ENCODE measurements at places on chromosomes 11 and 22.

- DNase-seq = no peak
These were observed 2.3 kb downstream of the FRMD8 start for GRCh38 chr11:65388731-65389130.

DNA sequence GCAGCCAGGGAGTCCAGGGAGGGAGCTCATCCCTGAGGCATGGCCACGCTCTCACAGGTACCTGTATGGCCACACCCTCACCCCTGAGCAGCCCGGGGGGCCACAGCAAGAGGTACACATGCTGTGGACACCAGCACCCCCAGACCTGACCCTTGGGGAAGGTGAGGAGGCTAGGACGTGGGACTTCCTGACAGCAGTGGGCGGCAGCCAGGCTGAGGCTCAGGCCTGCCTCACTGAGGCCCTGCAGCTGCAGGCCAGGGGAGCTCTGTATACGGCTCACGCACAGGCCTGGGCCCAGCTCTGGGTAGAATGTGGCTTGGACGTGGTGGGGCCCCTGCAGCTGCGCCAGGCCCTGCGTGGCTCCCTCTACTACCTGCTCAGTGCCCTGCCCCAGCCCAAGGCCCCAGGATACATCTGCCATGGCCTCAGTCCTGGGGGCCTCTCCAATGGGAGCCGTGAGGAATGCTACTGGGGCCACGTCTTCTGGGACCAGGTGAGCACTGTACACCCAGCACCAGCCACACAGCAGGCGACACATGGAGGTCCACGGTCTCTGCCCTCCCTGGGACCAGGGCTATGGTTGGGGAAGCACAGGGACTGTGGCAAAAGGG lies 1.8 kb downstream of the PGGHG start:
- no peak for DNase-seq

- no peak for DNase-seq
These were observed 411.6 kb upstream of the NARS2 start for GRCh38 chr11:78986305-78986704.

DNA sequence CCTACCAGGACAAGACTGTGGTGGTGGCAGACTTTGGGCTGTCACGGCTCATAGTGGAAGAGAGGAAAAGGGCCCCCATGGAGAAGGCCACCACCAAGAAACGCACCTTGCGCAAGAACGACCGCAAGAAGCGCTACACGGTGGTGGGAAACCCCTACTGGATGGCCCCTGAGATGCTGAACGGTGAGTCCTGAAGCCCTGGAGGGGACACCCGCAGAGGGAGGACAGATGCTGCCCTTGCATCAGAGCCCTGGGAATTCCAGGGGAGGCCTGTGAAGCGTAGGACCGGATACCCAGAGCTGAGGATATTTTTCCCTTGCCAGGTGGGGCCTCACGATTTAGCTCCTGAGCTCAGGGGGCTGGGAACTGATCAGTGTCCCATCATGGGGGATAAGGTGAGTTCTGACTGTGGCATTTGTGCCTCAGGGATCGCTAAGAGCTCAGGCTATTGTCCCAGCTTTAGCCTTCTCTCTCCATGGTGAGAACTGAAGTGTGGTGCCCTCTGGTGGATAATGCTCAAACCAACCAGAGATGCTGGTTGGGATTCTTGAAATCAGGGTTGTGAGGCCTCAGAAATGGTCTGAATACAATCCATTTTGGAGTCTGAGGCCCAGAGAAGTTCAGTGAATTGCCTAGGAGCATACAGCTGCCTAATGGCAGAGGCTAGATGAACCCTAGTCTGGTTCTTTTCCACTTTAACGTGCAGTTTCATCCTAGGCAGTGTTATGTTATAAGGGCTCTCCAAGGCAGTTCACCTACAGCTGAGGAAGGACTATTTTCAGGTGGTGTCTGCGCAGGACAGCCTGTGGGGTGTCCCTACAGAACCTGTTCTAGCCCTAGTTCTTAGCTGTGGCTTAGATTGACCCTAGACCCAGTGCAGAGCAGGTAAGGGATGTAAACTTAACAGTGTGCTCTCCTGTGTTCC lies 19.5 kb downstream of the PIK3IP1 start:
- DNase-seq = no peak

GRCh38 chr11:45665933-45666647 lies 668 bp upstream of the CHST1 start:
- no peak for DNase-seq

GRCh38 chr22:22603470-22603947 lies 40.9 kb upstream of the GGTLC2 start:
- no peak for DNase-seq

- DNase-seq = peak; percentile 61
These were observed 1336.9 kb downstream of the BRD1 start for GRCh38 chr22:48490500-48491411.

DNA sequence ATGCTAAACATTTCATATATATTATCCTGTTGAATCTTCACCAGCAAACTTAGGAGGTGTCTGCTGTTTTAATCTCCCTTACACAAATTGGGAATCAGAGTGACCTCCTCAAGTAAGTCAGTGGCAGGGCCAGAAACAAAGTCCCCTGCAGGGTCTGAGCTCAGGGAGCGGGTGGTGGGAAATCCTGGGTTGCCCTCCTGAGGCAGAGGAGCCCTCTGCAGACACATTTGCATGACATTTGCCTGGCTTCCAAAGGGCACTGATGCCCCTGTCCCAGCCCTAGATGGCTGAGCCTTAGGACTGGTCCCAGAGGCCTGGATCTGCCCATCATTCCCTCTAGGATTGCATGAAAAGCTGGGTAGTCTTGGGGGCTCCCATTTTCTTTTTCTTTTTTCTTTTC lies 2.1 kb upstream of the INPP5J start:
- DNase-seq = no peak

DNA sequence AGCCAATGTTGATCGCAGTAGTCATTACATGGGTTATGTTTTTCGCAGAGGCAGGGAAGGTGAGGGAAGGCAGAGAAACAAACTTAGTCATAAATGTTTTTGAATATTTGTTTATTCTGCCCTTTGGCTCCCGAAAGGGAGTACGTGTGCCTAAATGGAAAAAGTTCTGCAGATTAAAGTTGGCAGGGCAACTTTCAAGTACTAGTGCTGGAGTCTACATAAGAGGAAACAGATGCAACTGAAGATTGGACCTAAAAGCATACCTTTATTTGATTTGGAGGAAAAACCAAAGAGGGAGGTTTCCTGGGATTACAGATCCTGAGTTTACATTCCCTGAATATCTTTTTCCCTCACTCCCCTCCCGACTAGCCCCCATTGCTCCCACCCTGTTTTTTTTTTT lies 5.7 kb downstream of the HSD17B12 start:
- no peak for DNase-seq

DNA sequence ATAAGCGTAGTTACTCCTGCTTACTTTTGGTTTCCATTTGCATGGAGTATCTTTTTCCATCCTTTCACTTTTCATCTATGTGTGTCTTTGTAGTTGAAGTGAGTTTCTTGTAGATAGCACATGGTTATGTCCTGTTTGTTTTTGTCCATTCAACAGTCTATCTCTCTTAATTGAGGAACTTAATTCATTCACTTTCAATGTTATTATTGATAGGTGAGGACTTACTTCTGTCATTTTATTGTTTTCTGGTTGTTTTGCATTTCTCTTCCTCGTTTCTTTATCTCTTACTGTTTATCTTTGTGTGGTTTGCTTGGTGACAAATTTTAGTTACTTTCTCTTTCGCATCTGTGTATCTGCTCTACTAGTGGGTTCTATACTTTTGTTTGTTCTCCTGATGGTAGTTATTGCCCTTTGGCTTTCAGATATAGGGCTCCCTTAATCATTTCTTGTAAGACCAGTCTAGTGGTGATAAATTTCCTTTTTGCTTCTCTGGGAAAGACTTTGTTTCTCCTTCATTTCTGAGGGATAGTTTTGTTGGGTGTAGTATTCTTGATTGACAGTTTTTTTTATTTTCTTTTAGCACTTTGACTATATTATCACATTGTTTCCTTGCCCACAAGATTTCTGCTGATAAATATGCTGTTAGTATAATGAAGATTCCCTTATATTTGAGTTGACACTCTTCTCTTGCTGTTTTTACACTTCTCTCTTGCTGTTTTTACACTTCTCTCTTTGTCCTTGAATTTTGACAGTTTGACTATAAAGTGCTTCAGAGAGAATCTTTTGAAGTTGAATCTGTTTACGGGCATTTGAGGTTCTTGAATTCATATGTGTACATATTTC lies 9.0 kb upstream of the RAG1 start:
- no peak for DNase-seq

DNA sequence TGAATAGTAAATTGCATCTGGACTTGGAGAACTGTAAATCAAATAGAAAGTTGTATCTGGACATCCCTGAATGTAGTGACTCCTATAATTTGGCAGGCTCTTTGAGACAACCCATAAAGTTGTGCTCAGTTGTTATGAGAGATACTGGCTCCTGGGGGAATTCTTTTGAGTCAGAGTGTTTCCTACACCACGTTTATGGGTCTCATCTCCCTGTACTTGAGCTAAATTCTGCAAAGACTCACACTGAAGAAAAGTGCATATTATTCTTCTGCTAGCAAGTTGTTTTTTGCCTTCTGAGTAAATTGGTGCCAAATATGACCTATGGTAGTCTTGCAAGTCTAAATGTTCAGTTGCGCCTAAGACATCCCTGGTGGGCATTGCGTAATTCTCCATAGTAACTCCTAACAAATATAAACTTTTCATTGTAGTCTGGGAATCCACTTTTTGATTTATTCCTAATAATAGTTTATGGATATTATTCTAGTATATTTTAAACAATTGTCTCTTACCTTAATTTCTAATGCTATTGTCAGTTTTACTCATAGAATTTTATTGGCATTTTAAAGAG lies 5.0 kb downstream of the ZNF215 start:
- no peak for DNase-seq

- no peak for DNase-seq
These were observed 287 bp downstream of the RPS13 start for GRCh38 chr11:17077240-17077519.

DNA sequence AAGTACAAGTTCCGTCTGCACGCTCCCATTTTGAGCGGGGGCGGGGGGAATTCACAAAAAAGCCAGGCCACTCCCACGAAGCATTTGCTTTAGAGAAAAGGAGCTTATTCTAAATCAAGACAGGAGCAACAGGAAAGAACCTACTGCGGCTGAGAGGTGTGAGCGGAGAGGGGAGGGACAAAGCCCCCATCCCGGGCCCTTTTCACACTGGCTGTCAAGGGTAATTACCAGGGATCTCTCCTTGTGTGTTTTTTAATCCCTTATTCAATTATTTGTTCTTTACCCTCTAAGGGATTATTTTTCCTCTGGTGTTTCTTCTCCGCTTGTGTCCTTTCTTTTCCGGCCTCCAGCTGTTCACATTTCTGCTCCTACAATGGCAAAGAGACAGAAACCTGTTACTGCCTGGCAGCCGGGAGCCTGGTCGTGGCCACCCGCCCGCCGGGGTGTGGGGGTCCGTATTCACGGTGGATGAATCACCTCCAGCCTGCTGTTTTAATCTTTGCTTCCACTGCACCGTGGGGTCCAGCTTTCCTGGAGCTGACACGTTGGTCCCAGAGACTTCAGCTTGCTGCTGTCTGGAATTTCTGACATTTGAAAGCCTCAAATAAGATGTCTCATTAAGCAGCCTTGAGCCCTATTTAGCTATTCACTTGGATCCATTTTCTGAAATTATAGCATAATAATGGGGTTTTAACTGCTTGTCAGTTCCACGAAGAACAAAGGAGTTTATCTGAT lies 61.4 kb upstream of the FADD start:
- no peak for DNase-seq

DNA sequence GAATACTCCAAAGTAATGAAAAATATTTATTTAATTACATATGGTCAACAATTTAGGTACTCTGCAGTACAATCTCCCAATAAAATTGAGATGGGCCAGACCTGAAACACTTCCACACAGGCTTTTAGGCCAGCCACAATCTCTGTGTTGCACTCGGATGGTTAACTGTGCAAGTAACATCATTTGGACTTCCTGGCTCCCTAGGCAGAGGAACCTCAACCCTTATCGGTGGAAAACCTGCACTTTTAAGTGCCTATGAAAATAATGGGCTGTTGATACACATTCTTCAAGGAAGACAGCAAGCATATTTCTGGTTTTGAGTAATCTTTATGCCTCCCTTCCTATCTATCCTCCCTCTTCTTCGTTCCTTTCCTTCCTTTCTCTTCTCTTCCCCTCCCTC lies 343.1 kb downstream of the SOX6 start:
- DNase-seq = no peak

- peak; percentile 19 for DNase-seq
These were observed 1.1 kb upstream of the ATG16L2 start for GRCh38 chr11:72812967-72813739.

DNA sequence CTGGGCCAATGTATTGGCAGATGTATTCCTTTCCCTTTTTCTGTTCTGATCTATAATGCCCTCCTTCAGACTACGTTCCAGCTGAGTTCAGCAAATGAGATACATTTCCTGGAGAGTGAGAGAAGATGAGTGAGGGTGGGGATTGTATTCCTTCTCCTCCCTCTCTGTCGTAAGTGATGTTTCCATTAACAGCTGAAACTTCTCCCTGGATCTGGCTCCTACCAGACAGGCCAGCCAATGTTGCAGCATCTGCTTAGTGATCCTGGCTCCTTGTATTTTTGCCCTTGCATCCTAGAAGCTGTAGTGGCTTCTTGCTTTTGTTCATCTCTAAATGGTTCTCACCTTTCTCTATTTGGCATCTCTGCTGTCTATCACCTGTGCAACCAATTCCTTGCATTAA lies 48.2 kb upstream of the MTMR2 start:
- DNase-seq = no peak

DNA sequence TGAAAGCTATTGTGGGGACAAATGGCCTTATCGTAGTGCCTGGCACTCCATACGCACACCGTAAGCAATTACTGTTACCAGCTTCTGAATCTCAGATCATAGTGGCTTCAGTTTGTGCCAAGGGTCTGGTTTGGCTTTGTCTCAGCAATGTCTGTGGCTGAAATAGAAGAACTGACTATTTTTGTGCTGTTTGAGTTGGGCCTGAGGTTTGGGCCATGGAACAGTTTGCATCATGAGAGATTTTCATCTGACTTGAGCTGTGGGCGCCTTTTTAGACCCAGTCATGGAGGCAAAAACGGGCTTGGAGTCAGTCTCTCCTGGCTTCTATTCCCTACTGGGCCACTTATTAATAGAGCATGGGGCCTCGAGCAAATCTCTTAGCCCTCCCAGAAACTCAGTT lies 121.1 kb upstream of the CRYBB3 start:
- no peak for DNase-seq

DNA sequence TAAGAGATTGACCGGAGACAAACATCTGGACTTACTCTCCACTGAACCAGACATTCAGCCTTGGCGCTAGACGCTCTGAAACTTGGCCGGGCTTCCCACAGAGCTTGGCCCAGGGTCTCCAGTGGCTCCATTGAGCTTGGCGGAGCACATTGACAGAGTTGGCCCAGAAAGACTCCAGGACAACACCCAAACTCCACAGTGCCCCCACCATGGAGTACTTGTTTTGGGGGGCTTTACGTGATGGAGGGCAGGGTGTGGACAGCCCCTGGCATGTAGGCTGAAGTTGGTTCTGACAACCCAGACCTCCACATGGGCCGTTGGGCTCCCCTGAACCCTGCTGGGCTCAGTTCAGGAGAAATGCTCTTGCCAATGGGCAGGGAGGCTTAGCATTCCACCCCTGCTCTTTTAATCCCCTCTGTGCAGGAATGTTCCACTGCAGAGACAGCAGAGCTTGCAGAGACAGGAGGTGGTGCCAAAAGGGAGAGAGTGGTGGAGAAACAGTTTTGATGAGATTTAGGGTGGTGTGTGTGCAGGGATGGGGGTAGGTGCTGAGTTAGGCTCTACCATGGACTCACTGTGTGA lies 102.4 kb upstream of the TIMP3 start:
- no peak for DNase-seq

- DNase-seq = no peak
These were observed 342 bp downstream of the EFCAB6 start for GRCh38 chr22:43811777-43812148.

GRCh38 chr11:73376803-73377629 lies 817 bp downstream of the RELT start:
- DNase-seq = no peak

All from C1 segment of cervical spinal cord (tissue), 14 donors.